ENCODE measurements at places on chromosomes 2 and 18. TPM values are rescaled to one million over a fixed set of nuclear protein-coding genes. Genes with fewer than 3 reads are reported as not detected.

- no peak overlapping the region for H3K4me3 ChIP-seq
- H3K36me3 ChIP-seq, result no peaks in the 10 kb centered on the region
- H3K27me3 ChIP-seq, result no peaks in the 10 kb centered on the region
- no peak overlapping the region for H3K27ac ChIP-seq
- DNase-seq, result no peak
Measured at GRCh38 chr18:27528925-27529521, 343.9 kb upstream of the CHST9 start.

- H3K4me1 ChIP-seq, result no peaks in the 10 kb centered on the region
- H3K4me3 ChIP-seq, result no peak overlapping the region
- no peaks in the 10 kb centered on the region for H3K36me3 ChIP-seq
- H3K27ac ChIP-seq, result no peak overlapping the region
Measured at GRCh38 chr2:76861708-76862107, 660.5 kb downstream of the LRRTM4 start.

The FAP gene
- not detected for total RNA-seq

The PNO1 gene
- 21.1 TPM for total RNA-seq

The TUBB8B gene
- total RNA-seq, result not detected

GRCh38 chr2:178498137-178498536, 17.9 kb downstream of the PLEKHA3 start:
- H3K27me3 ChIP-seq, result no peaks in the 10 kb centered on the region
- H3K36me3 ChIP-seq, result peaks cover 25% of the 10 kb centered on the region
- no peak overlapping the region for H3K4me3 ChIP-seq
- H3K4me1 ChIP-seq, result no peaks in the 10 kb centered on the region
- no peak overlapping the region for H3K27ac ChIP-seq
- no peak for DNase-seq

The AGAP1 gene
- total RNA-seq, result 7.4 TPM

DNA sequence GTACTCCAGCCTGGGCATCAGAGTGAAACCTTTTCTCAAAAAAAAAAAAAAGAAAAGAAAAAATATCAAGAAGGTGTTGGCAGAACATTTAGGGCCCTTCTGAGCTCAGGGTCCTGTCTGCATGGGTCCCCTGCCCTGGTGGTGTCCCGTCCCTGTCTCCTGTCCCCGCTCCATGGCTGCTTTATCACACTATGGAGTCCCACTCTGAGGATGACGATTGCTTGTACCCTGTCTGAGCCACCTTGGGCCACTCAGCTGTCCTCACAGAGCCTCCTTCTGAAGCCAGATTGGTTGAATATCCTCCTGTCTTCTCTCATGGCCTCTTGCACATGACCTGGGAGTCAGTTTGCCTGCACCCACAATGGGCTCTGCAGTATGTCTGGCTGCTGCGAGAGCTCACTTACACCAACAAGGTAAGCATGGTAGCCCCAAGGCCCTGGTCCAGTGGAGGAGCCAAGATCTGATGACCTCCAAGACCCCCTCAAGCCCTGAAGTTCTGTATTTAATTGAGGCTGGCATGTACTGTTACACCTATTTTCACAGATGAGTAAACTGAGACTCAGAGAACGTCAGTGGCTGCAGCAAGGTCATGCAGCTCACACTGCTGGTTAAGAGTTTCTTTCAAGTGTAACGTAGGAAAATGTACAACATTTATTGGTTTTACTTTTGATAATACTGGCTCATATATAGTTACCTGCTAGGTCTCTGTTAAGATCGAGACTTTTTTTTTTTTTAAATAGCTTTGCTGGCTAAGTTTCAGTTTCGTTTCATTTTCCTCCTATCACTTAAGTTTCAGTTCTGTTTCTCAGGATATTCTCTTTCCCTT, 16.9 kb upstream of the ZCCHC2 start:
- no peaks in the 10 kb centered on the region for H3K36me3 ChIP-seq
- H3K27ac ChIP-seq, result peak overlapping the region; percentile 89
- H3K27me3 ChIP-seq, result no peaks in the 10 kb centered on the region
- H3K4me3 ChIP-seq, result peak overlapping the region; percentile 84

GRCh38 chr18:37577051-37577611, 11.5 kb upstream of the CELF4 start:
- no peaks in the 10 kb centered on the region for H3K4me1 ChIP-seq
- no peak overlapping the region for H3K4me3 ChIP-seq
- H3K27me3 ChIP-seq, result peaks cover 14% of the 10 kb centered on the region
- H3K27ac ChIP-seq, result no peak overlapping the region
- no peak for DNase-seq

GRCh38 chr2:19767899-19768298, 133.9 kb downstream of the TTC32 start:
- H3K4me3 ChIP-seq, result no peak overlapping the region
- H3K4me1 ChIP-seq, result no peaks in the 10 kb centered on the region
- no peak for DNase-seq
- H3K27ac ChIP-seq, result no peak overlapping the region

DNA sequence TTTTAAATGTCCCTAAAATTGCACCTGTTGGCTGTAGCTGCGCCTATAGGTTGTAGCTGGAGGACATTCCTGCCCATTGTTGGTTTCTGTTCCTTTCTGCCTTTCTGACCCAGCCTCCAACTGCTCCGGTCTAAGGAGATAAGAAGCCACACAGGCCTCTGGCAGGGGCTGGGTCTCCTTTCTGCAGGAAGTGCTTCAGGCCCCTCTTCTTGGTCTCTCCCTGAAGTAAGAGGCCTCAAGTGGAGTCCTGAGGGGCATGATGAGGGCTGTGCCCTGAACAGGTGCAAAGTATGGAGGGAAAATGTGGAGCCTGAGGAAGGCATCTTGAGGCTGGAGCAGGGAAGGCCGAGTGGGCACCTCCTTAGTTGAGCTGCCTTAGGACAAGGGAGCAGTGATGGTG, 10.4 kb upstream of the SFTPB start:
- no peaks in the 10 kb centered on the region for H3K36me3 ChIP-seq
- H3K27me3 ChIP-seq, result no peaks in the 10 kb centered on the region
- H3K4me1 ChIP-seq, result peaks cover 19% of the 10 kb centered on the region
- no peak overlapping the region for H3K27ac ChIP-seq

- H3K27me3 ChIP-seq, result peaks cover 6% of the 10 kb centered on the region
- no peaks in the 10 kb centered on the region for H3K4me1 ChIP-seq
- no peak overlapping the region for H3K4me3 ChIP-seq
- no peaks in the 10 kb centered on the region for H3K36me3 ChIP-seq
- no peak overlapping the region for H3K27ac ChIP-seq
- no peak for DNase-seq
Measured at GRCh38 chr18:59502274-59503175, 143.5 kb upstream of the LMAN1 start.

The ADAM23 gene
- total RNA-seq, result not detected

DNA sequence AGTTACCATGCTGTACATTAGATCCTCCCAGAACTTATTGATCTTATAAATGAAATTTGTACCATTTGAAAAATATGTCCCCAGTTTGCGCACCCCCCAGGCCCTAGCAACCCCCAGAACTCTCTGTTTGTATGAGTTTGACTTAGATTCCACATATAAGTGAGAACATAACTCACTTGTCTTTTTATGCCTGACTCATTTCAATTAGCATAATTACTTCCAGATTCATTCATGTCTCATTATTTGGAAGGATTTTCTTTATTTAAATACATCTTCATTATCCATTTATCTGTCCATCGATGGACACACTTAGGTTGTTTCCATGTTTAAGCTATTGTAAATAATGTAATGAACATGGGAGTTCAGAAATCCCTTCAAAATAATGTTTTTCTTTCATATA, 705.9 kb downstream of the CCDC85A start:
- no peaks in the 10 kb centered on the region for H3K36me3 ChIP-seq
- H3K4me1 ChIP-seq, result no peaks in the 10 kb centered on the region
- no peak overlapping the region for H3K27ac ChIP-seq
- no peaks in the 10 kb centered on the region for H3K27me3 ChIP-seq
- no peak overlapping the region for H3K4me3 ChIP-seq
- no peak for DNase-seq

GRCh38 chr2:131115752-131116151, 10.6 kb downstream of the PLEKHB2 start:
- no peak overlapping the region for H3K27ac ChIP-seq
- peaks cover 13% of the 10 kb centered on the region for H3K36me3 ChIP-seq
- H3K27me3 ChIP-seq, result no peaks in the 10 kb centered on the region
- no peak for DNase-seq

The SUCLG1 gene
- total RNA-seq, result 58.1 TPM

- no peak overlapping the region for H3K27ac ChIP-seq
- no peak for DNase-seq
- no peak overlapping the region for H3K4me3 ChIP-seq
- no peaks in the 10 kb centered on the region for H3K36me3 ChIP-seq
Measured at GRCh38 chr2:130825231-130825965, 11.3 kb upstream of the ARHGEF4 start.

The EVX2 gene
- total RNA-seq, result not detected

The ABCG5 gene
- total RNA-seq, result not detected

GRCh38 chr18:47283476-47283875, 32.0 kb upstream of the SKOR2 start:
- no peak overlapping the region for H3K4me3 ChIP-seq
- no peak overlapping the region for H3K27ac ChIP-seq
- H3K27me3 ChIP-seq, result peaks cover 15% of the 10 kb centered on the region
- H3K36me3 ChIP-seq, result no peaks in the 10 kb centered on the region
- H3K4me1 ChIP-seq, result no peaks in the 10 kb centered on the region

DNA sequence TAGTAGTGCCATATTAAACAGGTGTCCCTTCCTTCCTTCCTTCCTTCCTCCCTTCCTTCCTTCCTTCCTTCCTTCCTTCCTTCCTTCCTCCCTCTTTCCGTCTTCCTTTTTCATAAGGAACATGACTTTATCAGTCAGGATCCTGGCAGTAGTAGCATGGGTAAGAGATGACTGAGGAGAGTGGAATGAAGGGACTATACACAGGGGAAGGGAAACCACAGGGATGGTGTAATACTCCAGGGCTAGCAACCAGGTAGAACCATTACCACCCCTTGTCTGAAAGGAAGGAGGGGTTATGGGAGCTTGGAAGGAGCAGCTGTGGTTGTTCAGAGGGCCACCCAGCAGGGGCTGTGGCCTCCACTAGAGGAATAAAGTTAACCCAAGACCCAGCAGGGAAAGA, 23.2 kb upstream of the KDM3A start:
- no peak overlapping the region for H3K4me3 ChIP-seq
- peaks cover 64% of the 10 kb centered on the region for H3K27me3 ChIP-seq
- H3K36me3 ChIP-seq, result peaks cover 11% of the 10 kb centered on the region

DNA sequence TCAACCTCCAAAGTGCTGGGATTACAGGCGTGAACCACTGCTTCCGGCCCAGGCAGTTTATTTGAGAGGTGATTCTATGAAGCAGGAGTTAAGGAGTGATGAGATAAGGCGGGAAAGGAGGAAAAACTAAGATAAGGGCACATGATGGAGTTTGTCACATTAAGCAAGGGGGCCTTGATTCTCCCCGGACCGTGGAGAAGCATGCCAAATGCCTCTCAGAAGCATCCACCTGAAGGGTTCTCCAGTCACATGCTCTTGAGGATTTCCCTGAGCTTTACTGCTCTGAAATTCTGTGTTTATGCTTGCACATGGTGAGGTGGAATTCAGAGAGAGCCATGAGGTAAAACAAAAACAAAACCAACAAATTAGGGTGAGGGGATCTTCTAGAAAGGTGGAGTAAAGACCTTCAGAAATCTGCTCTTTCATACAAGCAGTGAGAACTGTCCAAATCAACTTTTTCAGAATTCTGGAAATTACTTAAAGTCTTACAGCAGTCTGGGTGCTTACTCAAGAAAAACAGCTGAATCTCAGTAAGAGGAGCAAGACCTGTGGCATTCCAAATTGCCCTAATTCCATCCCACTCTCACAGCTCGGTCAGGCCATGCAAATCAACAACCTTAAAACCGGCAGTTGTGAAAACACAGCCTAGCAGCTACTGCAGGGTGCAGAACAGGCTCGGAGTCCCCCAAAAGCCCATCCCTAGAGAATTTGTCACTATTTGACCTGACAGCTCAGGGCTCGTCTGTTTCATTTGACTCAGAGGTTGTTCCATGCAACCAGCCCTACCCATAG, 69.1 kb upstream of the CTLA4 start:
- H3K36me3 ChIP-seq, result peaks cover 9% of the 10 kb centered on the region
- peaks cover 13% of the 10 kb centered on the region for H3K4me1 ChIP-seq
- DNase-seq, result no peak
- H3K4me3 ChIP-seq, result no peak overlapping the region
- H3K27me3 ChIP-seq, result peaks cover 17% of the 10 kb centered on the region

GRCh38 chr2:241048949-241049343, 50.5 kb downstream of the SNED1 start:
- no peaks in the 10 kb centered on the region for H3K4me1 ChIP-seq
- no peaks in the 10 kb centered on the region for H3K36me3 ChIP-seq
- H3K4me3 ChIP-seq, result no peak overlapping the region
- no peak for DNase-seq
- no peaks in the 10 kb centered on the region for H3K27me3 ChIP-seq

DNA sequence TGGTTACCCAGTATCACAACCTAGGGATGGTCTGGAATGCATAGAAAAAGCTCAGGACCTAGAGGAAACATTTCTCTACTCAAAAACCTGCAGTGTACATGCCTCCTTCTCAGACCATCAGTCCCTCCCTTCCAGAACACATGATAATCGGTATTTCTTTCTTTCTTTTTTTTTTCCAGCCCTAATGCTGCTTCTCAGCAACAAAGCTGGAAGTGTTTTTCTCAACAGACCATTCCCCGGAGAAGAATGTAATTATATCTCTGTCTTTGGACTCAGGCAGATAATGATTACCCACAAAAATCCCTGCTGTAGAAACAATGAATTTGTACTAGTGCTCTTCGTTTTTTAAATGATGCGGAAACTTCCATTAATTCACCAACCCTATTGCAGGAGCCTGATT, 44.1 kb upstream of the NDUFV2 start:
- no peak overlapping the region for H3K4me3 ChIP-seq
- H3K4me1 ChIP-seq, result peaks cover 3% of the 10 kb centered on the region
- peaks cover 13% of the 10 kb centered on the region for H3K27me3 ChIP-seq
- DNase-seq, result no peak

GRCh38 chr2:122543815-122544214, 788.4 kb downstream of the TSN start:
- no peak overlapping the region for H3K4me3 ChIP-seq
- H3K27me3 ChIP-seq, result no peaks in the 10 kb centered on the region
- H3K4me1 ChIP-seq, result no peaks in the 10 kb centered on the region
- H3K27ac ChIP-seq, result no peak overlapping the region
- H3K36me3 ChIP-seq, result no peaks in the 10 kb centered on the region

DNA sequence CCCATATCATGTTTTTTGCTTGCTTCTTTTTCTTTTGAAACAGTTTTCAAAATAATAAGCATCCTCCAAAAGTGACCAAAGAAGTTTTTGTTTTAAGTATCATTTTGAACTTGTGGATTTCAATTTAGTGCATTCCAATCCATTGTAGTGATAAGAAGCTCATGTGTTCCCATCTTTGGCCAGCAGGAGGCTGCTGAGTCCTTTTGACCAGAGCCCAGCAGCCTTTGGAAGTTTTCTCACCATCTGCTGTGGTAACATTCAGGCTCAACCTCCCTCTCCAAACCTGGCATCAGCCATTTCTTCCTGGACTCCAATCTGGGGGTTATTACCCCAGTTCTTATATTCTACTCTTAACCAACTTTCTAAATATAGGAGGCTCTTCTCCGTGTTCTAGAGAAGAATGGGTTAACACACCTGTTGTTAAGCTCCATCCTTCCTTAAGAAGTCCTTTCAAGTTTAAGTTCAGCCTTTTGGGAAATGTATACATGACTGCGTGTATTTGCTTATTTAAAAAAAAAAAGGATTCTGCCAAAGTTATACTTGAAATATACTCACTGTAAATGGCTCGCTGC, 39.0 kb upstream of the MAL start:
- DNase-seq, result no peak
- H3K4me3 ChIP-seq, result no peak overlapping the region
- no peaks in the 10 kb centered on the region for H3K36me3 ChIP-seq
- peaks cover 6% of the 10 kb centered on the region for H3K27me3 ChIP-seq
- no peaks in the 10 kb centered on the region for H3K4me1 ChIP-seq
- no peak overlapping the region for H3K27ac ChIP-seq

All from natural killer cell treated with Interleukin-12 subunit alpha and Interleukin-12 subunit beta and Interleukin-15 and Interleukin-18, amount 100 ng/mL, for 72 hours (primary cell).